ENCODE measurements at places on chromosomes 1 and 21. TPM values are rescaled to one million over a fixed set of nuclear protein-coding genes. Genes with fewer than 3 reads are reported as not detected.

The IL20 gene
- total RNA-seq, result not detected

The LCE3E gene
- total RNA-seq, result not detected

The KCNK2 gene
- total RNA-seq, result not detected

The CFHR5 gene
- 59.4 TPM for total RNA-seq

The VANGL2 gene
- total RNA-seq, result 0.06 TPM

The BCL2L15 gene
- total RNA-seq, result not detected

The PDC gene
- not detected for total RNA-seq

The KCNT2 gene
- 7.2 TPM for total RNA-seq

DNA sequence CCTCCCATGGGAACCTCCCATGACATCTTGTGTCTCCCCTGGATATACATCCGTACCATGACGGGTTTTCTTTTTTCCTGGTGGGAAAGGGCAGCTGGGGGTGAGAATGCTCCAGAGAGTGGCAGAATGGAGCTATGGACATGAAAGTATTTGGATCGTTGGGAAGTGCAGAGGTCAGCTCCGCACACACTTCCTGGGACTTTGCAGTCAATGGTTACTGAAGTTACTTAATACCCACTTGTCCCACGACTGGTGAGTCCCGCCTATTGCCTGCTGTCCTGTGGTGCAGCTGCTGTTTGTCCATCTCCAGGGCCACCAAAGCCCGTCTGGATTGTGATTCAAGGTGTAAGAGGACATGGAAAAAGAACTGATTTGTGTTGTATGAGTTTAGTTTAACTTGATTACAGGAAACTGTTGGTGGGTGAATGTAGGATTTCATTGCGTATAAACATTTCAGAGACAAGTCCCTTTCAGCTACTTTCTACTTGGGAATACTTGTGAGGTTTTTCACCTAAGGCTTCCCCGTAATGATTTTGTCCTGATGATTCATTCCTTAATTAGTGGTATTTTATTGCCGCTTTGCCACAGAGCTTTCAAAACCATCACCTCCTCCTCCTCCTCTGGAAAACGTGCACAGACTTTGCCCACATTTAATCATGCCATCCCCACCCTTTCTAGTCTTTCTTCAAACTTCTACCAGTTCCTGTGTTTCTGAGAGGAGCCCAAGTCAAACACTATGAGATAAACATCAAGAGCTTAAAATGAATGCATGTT, 308.8 kb downstream of the KIF26B start:
- H3K27me3 ChIP-seq, result no peaks in the 10 kb centered on the region
- no peaks in the 10 kb centered on the region for H3K4me1 ChIP-seq
- H3K4me3 ChIP-seq, result no peak overlapping the region
- no peak for DNase-seq
- H3K27ac ChIP-seq, result no peak overlapping the region

DNA sequence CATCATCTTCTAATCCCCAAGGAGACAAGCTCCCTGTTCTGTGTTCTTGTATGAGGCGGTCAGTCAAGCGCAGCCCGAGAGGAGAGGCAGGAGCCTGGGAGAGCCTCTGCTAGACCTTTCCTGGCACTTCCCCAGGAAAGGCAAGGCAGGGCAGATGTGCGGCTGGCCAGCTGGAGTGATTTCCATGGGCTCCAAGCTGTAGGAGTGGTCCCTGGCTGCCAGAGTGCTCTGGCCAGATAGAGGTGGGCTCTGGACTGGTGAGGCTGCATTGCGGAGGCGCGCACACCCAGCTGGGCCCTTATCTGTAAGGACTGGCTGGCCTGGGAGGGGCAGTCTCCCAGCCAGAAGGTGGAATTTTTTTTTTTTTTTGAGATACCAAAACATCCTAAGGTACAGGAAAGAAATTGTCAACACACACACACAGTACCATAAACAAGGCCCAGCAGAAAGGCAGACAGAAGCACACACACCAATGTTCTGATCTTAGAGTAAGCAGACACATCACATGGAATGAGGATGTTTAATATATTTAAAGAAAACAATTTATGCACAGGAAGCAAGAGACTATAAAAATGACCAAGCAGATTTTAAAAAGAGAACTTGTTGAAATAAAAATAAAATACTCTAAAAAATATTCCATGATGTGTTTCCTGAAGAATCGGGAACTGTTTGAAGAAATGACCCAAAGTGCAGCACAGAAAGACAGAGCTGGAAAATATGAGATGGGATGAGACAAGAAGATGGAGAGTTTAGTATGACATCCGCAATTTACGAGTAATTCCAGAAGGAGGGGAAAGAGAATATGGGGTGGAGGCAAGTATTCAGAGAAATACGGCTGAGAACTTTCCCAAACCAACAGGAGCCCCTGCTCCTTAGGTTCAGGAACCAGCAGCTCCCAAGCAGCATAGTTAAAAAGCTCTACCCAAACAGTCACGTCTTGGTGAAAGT, 13.4 kb downstream of the IBA57 start:
- no peak overlapping the region for H3K27ac ChIP-seq
- H3K27me3 ChIP-seq, result no peaks in the 10 kb centered on the region
- H3K4me1 ChIP-seq, result no peaks in the 10 kb centered on the region
- no peaks in the 10 kb centered on the region for H3K36me3 ChIP-seq
- no peak overlapping the region for H3K4me3 ChIP-seq

DNA sequence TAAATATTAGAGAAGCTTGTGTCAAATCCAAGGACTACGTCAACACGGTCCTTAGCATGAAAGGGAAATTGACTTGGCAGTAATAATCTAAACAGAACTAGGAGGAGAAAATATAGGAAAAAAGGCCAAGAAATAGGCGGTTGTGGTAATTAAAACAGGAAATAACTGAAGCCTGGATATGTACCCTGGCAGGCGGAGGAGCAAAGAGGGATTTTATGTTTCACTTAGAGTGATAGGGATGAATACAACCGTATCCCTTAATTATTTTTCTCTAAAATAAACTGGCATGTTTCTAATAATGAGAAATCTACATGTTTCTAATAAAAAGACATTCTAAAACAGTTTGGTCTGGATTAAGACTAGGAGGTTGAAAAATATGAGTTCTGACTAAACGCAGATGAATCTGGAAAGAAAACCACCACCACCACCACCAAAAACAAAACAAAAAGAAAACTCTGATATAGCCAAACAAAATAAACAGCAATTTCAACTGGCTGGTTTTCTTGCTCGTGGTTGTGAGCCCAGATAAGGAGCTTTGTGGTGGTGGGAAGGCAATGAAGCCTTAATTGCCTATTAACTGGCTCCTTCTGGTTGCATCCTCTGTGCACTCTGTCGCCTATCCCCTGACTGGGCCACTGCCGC, 334.2 kb upstream of the SNX7 start:
- H3K36me3 ChIP-seq, result no peaks in the 10 kb centered on the region
- no peak overlapping the region for H3K27ac ChIP-seq
- no peak for DNase-seq
- H3K4me1 ChIP-seq, result no peaks in the 10 kb centered on the region
- H3K4me3 ChIP-seq, result no peak overlapping the region
- H3K27me3 ChIP-seq, result no peaks in the 10 kb centered on the region

DNA sequence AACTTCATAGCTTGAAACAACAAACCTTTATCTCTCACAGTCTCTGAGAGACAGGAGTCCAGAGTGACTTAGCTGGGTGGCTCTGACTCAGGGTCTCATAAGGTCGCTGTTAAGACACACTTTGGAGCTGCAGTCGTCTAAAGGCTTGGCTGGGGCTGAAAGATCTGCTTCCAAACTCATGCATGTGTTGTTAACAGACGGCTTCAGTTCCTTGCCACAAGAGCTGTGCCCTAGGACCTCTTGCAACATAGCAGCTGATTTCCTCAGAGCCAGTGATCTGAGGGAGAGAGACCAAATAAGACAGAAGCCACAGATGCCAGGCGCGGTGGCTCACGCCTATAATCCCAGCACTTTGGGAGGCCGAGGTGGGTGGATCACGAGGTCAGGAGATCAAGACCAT, 176.8 kb downstream of the DISC1 start:
- H3K27ac ChIP-seq, result no peak overlapping the region
- no peaks in the 10 kb centered on the region for H3K36me3 ChIP-seq
- H3K4me1 ChIP-seq, result no peaks in the 10 kb centered on the region
- no peaks in the 10 kb centered on the region for H3K27me3 ChIP-seq
- H3K4me3 ChIP-seq, result no peak overlapping the region

- H3K4me3 ChIP-seq, result no peak overlapping the region
- H3K4me1 ChIP-seq, result no peaks in the 10 kb centered on the region
- no peak overlapping the region for H3K27ac ChIP-seq
- no peaks in the 10 kb centered on the region for H3K36me3 ChIP-seq
- H3K27me3 ChIP-seq, result no peaks in the 10 kb centered on the region
Measured at GRCh38 chr1:211587123-211587522, 8.2 kb upstream of the SLC30A1 start.

- H3K4me1 ChIP-seq, result no peaks in the 10 kb centered on the region
- no peaks in the 10 kb centered on the region for H3K36me3 ChIP-seq
- no peak overlapping the region for H3K27ac ChIP-seq
- H3K27me3 ChIP-seq, result no peaks in the 10 kb centered on the region
- DNase-seq, result peak; percentile 70
Measured at GRCh38 chr1:234780531-234781162, 170.7 kb upstream of the IRF2BP2 start.

GRCh38 chr1:234535763-234536515, 57.0 kb upstream of the TARBP1 start:
- no peaks in the 10 kb centered on the region for H3K36me3 ChIP-seq
- H3K27ac ChIP-seq, result peak overlapping the region; percentile 98
- no peaks in the 10 kb centered on the region for H3K27me3 ChIP-seq
- no peak for DNase-seq
- no peak overlapping the region for H3K4me3 ChIP-seq
- peaks cover 77% of the 10 kb centered on the region for H3K4me1 ChIP-seq

DNA sequence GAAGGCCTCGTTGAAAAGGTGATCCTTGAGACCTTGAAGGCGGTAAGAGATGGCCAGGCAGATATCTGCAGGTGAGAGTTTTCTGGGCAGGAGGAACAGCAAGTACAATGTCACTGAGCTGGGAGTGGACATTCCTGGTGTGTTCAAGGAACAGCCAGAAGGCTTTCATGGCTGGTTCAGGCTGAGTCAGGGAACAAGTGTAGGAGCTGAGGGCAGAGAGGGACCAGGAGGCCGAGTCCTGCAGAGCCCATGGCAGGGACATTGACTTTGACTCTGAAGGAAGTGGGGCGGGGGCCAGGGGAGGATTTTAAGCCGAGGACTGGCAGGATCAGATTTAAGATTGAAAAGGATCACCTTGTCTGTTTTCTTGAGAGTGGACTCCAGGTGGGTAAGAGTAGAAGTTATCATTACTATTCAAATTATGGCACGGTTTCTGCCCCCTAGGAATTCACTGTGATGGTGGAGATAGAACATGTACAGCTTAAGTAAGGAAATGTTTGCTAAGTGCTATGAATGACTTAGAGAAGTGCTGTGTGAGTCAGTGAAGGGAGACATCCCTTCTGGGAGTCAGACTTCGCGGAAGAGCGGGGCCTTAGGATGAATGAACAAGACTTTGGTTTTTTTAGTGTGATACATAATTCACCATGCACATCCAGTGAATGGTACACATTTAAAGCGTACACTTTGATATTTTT, 202.3 kb downstream of the KIF26B start:
- no peak overlapping the region for H3K4me3 ChIP-seq
- no peak overlapping the region for H3K27ac ChIP-seq
- H3K36me3 ChIP-seq, result no peaks in the 10 kb centered on the region
- DNase-seq, result no peak
- no peaks in the 10 kb centered on the region for H3K27me3 ChIP-seq
- no peaks in the 10 kb centered on the region for H3K4me1 ChIP-seq

DNA sequence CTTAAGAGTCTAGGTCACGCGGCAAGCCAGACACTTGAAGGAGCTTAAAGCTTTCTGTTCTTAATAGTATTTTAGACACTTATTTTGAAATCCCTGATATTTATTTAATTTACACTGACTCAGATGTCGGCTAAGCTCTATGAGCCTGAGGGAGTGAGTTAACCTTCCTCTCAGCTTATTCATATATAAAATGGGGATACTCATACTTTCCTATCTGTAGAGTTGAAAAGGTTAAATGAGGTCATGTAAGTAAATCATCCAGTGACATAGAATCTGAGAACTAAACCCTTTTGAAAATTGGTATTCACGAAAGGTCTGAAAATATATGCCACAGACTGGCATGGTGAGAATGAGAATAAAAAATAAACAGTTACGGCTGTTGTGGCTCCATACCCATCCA, 1.4 kb upstream of the GPR161 start:
- no peaks in the 10 kb centered on the region for H3K36me3 ChIP-seq
- H3K27me3 ChIP-seq, result peaks cover 14% of the 10 kb centered on the region
- H3K4me1 ChIP-seq, result peaks cover 6% of the 10 kb centered on the region
- no peak overlapping the region for H3K4me3 ChIP-seq
- no peak for DNase-seq
- H3K27ac ChIP-seq, result no peak overlapping the region

DNA sequence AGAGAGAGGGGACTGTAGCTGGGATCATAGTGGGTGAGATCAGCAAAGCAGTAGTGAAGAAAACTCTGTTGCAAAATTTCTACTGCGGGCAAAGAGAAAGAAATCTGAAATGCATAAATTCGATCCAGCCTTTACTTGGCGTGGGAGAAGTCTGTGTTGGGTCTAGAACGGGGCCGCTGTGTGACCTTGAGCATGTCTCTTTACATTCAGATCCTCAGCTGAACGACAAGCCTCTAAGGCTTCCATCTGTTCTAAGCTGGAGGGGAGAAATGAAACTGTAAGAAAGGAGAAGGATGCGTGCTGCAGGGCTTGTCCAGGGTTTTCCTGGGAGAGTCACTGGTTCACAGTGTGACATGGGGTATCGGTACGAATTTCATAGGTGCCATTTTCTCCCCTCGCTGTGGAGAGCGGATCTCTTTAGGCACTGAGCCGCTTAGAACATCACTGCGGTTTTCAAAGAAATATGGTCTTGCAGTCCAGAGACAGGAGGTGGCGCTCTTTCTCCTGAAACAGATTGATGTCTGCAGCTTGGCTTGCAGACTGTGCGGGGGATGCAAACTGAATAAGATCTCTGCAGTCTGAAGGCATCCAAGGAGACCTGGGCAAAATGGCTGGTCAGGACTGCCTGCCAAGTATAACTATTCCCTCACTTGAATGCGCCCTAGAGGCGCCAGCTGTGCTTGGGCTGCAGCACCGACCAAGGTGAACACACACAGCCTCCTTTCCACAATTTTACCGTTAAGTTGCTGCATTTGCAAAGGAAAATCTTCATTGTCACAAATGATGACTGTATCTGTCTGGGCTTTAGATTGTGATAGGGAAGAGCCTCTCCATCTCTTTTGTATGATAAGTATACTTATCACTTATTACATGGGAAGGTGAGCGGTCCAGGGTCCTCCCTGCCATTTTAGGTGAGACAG, 104.1 kb downstream of the XCL2 start:
- peak; percentile 60 for DNase-seq
- H3K36me3 ChIP-seq, result no peaks in the 10 kb centered on the region
- no peak overlapping the region for H3K4me3 ChIP-seq
- H3K4me1 ChIP-seq, result no peaks in the 10 kb centered on the region
- H3K27ac ChIP-seq, result no peak overlapping the region
- H3K27me3 ChIP-seq, result no peaks in the 10 kb centered on the region

DNA sequence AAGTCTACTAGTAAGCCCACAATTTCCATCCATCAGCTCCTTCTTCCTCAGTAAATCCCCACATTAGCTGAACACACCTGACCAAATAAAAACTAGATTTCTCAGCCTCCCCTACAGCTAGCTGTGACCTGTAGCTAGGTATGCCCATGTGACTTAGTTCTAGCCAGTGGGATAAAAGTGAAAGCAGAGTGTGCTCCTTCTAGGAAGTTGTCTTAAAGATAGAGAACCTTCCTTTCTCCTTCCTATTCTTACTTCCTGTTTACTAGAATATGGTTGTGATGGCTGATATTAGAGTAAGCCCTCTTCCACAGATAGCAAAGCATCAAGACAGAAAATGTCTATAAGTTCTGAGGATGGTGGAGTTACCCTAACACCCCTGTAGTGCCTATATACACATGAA, 67.0 kb downstream of the PIK3R3 start:
- no peaks in the 10 kb centered on the region for H3K27me3 ChIP-seq

- no peaks in the 10 kb centered on the region for H3K27me3 ChIP-seq
- H3K4me1 ChIP-seq, result no peaks in the 10 kb centered on the region
- H3K27ac ChIP-seq, result no peak overlapping the region
- DNase-seq, result no peak
Measured at GRCh38 chr21:14736162-14736561, 190.0 kb upstream of the SAMSN1 start.
